ENCODE measurements at places on chromosomes 12 and 14.

DNA sequence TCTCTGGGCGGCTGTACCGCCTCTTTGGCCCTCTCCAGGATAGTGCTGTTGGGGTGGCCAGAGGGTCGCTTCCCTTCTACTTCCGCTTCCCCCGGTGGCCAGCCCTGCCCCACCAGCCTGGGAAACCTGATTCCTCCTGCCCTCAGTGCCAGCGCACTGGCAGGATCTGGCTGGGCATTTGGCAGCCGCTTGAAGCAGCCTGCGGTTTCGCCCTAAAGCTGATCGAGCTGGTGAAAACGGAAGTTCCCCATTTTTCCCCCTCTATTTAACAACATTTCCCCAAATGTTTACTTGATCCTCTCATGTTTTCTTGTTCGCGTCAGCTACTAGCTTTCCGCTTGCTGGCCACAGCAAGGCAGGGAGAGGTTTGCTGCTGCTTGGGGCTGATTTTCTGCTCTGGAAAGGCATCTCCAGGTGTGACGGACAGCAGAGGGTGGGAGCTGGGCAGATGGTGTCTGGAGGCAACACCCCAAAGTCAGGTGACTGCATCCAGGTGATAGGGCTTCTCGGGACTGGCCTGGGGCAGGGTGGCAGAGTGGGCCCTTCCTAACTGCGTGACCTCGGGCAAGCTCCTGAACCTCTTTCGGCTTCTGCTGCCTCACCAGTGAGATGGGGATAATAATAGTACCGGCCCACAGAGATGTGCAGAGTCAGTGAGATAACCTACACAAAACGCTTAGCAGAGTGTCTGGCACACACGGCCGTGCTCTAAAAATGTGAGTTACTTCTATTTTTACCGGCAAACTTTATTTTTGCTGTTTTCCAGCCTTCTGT is 53.1 kb downstream of the TSPAN9 start:
- no peak for DNase-seq

DNA sequence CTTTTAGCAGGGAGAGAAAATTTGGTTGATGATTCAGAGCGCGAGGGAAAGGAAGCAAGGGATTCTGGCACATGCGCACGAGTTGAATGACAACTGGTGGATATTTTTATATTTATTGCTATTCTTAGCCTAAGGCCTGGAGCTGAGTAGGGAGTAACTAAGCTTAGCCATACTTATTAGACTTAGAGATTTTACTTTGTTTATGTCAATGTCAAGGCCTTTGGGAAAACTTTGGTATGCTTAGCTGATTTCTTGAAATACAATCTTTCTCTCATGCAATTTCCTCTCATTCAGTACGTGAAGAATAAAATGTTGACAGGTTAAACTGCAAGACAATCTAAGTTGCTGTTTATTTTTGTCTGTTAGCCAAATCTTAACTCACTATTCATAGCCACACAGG is 101.1 kb downstream of the CRADD start:
- peak; percentile 76 for DNase-seq

- DNase-seq, result peak; percentile 69
These were observed 12.2 kb upstream of the ITPR2 start for GRCh38 chr12:26845057-26845666.

DNA sequence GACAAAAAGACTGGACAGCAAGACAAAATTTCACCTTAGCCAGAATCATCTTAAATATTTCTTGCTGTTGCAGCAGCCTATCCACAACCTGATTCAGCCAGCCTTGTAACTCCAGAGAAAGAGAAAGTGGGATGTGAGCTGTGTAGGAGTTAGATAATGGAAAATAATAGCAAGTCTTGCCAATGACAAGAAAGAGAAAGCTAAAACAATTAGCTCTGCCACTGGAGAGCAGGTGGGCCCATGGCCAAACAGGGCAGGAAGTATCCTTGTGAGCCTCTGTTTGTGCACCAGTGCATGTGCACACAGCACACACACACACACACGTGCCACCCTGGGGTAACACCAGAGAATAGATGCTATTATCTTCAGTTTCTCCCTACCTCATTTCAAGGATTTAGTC is 106.0 kb upstream of the CCDC196 start:
- DNase-seq, result peak; percentile 35

- no peak for DNase-seq
These were observed 948.1 kb downstream of the NRXN3 start for GRCh38 chr14:79118291-79118690.

DNA sequence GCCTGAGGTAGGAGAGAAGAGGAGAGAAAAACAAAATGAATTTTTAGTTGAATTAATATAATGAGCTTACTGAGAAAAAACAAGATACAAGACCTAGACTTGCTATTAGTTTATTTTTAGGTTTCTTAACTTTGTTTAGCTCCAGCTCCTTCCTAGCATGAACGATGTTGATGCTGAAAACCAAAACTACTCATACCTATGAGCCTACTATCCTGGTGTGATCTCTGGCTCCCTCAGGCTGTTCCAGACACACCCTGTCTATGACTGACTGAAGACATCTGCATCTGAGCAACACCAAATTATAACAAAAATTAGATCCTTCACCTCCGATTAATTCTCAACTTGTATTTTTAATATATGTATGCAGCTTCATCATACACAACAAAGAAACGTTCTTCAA is 190.4 kb downstream of the SLC5A8 start:
- DNase-seq, result no peak

- no peak for DNase-seq
These were observed 88.5 kb downstream of the E2F7 start for GRCh38 chr12:76976777-76977382.

- DNase-seq, result no peak
These were observed 10.9 kb downstream of the RAP1B start for GRCh38 chr12:68621472-68622081.

- no peak for DNase-seq
These were observed 25.3 kb upstream of the ESRRB start for GRCh38 chr14:76350671-76351070.

DNA sequence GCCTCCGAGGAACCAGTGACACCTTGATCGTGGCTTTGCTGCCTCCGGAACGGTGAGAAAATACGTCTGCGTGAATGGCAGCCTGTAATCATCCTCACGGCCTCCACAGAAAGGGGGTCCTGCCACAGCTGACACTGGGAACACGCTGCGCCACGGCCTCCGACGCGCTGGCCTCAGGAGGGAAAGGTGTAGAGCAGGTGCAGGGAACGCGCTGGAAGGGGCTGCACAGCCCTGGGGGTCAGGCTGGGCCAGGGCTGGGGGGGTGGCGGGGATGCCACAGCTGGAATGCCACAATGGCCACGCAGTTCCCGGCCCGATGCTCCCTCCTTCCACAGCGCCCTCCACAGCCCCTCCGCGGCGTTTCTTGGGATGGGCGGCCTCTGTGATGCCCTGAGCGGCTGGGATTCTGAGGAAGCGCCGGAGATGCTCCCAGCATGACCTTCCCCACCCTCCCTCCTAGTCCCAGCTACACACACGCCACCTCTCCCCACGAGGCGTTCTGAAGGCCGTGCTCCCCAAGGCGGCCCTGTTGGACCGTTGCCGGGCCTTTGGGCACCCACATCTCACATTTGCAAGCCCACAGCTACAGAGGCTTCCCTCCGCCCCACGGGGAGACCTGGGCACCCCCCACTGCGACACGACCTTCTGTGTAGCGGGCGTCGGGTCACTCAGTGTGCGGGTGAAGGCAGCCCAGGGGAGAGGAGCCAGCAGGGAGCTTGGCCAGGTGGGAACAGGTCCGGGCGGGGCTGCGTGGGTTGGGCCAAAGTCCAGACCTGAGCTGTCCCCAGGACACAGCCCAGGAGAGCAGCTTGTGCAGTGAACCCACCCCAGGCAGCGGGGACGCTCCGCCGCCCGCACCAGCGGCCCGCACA is 31.8 kb upstream of the GALNT9 start:
- no peak for DNase-seq

DNA sequence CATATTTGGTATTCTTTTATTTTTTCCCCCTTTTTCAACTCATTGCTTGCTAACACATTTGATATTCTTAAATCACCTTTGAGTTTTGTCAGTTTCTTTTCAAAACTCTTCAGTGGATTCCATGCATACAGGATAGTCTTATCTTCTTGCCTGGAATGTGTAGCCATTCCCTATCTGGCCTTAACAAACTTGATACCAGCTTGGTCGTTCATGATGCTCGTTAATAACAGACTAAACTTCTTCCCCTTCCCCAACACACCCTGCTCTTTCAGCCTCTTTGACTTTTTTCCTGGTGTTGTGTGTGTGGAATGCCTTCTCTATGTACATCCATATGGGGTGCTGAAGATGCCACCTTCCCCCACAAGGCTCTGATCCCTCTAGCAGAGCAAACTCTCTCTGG is 17.7 kb upstream of the CALM1 start:
- no peak for DNase-seq

DNA sequence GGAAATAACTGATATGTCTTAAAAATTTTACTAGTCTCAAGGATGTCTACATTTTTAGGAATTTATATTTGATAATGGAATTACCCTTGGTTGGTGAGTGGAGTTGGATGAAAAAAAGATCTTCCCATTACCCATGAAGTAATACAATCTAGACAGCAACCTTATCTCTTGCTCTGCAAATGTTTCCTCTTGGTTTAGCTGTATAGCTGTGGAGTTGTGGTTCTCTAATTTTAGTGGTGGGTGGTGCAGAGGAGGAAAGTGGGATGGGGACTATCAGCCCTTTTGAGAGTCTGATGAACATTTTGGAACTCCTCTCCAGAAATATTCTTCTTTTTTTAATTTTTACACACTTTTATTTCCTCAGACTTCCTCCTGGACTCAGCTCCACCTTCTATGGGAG is 17.1 kb downstream of the SPX start:
- DNase-seq, result no peak

GRCh38 chr14:99271221-99271941 is 616 bp downstream of the BCL11B start:
- DNase-seq, result no peak

GRCh38 chr12:1593174-1594005 is 991 bp downstream of the FBXL14 start:
- no peak for DNase-seq

- peak; percentile 73 for DNase-seq
These were observed 3.7 kb downstream of the SELPLG start for GRCh38 chr12:108629824-108630476.

DNA sequence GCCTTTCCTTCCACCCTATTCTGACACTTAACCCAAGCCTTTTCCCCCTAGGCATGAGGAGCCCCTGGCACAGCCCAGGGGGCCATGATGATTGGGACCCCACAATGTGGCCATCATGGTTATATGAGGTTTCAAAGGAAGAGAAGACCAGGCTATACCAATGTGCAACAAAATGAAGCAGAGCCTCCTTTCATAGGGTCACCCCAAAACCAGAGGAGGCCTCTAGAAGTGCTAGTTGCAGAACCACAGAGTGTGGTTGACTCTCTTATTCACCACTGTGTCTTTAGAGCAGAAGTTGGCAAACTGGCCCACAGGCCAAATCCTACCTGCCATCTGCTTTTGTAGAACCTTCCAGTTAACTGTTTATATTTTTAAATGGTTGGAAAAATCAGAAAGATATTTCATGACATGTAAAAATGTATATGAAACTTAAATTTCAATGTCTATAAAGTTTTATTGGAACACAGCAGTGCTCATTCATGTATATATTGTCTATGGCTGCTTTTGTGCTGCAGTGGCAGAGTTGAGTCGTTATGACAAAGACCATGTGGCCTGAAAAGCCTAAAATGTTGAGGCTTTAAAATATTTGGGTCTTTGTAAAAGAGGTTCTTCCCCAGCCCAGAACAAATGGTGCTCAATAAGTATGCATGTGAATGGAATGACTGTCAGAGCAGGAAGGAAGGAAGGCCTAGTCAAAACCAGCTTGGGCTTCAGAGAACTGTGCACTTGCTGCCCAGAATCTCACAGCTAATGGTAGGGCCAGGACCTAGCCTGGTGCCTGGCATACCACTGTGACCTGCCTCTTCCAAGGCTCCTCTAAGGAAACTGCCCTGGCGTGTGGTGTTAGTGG is 49.2 kb downstream of the SUSD6 start:
- no peak for DNase-seq

DNA sequence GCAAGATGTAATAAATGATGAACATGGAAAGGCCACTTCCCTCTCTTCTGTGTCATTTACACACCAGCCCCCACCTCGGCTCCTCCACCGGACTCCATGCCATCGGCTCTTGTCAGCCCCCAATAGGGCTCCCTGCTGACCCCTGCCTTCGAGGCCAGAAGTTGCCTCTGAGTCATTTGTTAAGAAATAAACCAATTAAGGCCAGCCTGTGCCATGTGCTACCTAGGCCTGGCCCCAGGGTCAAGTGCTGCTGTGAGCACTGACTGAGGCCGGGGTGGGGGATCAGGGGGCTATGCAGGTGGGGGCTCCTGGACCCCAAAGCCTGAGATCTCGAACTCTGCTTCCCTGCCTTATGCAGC is 53.2 kb downstream of the TESC start:
- DNase-seq, result no peak

DNA sequence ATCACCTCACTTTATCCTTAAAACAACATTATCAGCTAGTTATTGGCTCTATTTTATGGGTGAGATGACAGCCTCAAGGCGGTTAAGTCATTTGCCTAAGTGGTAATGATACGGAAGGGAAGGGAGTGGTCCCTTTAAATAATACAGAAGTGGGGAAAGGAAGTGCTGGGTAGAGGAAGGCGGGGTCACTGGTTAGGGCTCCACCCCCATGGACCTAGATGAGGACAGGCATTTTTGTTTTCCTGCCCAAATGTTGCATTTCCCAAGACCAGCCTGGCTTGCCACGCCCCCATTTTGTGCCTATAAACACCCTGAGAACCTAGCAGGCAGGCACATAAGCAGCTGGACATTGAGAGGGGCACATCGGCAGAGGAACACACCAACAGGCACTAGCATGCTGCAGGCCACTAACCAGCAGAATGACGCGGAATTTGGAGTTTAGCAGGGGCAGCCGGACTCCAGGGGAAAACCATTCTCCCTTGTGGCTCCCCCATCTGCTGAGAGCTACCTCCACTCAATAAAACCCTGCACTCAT is 100.9 kb downstream of the EPS8 start:
- DNase-seq, result peak; percentile 89

DNA sequence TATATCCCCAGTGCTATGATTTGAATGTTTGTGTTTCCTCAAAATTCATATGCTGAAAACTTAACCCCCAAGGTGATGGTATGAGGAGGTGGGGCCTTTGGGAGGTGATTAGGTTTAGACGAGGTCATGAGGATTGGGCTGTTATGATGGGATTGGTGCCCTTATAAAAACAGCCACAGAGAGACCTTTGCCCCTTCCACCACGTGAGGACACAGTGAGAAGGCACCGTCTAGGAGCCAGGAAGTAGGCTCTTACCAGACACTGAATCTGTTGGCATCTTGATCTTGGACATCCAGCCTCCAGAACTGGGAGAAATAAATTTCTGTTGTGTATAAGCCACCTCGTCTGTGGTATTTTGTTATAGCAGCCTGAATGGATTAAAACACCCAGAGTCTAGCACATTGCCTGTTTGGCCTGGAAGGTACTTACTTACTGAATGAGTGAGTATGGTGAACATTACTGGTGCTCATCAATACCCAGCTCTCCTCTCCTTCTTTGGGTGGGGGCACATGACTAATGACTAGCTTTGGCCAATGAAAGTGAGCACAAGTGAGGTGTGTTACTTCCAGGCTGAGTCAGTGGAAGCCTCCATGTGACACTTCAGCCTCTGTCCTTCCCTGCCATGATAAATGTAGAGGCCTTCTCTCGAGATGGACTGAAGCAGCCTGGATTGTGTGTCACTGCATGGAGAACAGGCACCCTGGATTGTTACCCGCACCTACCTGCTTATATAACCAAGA is 72.4 kb upstream of the CHST11 start:
- no peak for DNase-seq

Data from right cardiac atrium (tissue), 5 donors.